ENCODE measurements at places on chromosomes 6 and 20.

GRCh38 chr6:128990360-128990759 is 107.4 kb downstream of the LAMA2 start:
- no peak for DNase-seq

- no peak for DNase-seq
Observed at GRCh38 chr6:169996378-169997051, 245.1 kb downstream of the ERMARD start.

DNA sequence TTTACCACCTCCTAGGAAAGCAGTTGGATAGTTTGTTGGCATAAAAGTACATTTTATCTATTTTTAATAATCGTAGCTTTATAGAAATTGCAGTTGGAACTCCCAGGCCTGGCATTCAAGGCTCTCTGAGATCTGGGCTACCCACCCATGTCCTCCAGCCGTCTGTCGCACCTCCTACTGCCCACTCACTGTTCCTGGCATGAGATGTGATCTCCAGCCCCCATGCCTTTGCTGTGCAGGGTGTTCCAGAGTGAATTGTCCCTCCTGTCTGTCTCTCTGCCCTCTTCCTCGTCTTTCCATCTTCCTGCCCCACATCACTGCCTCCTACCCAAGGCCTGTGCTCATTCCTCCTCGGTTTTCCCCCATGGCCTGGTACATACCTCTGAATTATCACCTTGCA is 50.7 kb downstream of the PTPN1 start:
- no peak for DNase-seq

- DNase-seq: no peak
Observed at GRCh38 chr20:31695849-31696804, 26.5 kb downstream of the BCL2L1 start.

GRCh38 chr6:140174524-140174923 is 800.1 kb upstream of the CITED2 start:
- no peak for DNase-seq

- DNase-seq: no peak
Observed at GRCh38 chr6:46203391-46204177, 32.8 kb upstream of the ENPP5 start.

DNA sequence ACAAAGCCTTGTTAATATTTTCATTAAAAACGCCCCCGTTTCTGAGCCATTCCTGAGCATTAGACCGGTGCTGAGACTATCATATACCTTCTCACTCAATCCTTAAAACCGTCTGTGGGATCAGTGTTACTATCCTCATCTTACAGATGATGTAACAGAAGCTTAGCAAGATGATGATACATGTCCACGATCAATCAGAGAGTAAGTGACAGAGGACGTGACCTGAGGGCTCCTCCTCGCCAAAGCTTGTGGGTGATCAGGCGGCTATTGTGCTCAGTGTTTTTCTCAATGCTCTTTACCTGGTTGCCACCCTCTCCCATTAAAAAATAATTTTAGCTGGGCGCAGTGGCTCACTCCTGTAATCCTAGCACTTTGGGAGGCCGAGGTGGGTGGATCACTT is 113.1 kb downstream of the MTHFD1L start:
- no peak for DNase-seq

GRCh38 chr6:50202766-50203165 is 153.0 kb upstream of the DEFB112 start:
- DNase-seq: no peak

GRCh38 chr6:91476000-91476399 is 889.1 kb upstream of the MAP3K7 start:
- DNase-seq: no peak

DNA sequence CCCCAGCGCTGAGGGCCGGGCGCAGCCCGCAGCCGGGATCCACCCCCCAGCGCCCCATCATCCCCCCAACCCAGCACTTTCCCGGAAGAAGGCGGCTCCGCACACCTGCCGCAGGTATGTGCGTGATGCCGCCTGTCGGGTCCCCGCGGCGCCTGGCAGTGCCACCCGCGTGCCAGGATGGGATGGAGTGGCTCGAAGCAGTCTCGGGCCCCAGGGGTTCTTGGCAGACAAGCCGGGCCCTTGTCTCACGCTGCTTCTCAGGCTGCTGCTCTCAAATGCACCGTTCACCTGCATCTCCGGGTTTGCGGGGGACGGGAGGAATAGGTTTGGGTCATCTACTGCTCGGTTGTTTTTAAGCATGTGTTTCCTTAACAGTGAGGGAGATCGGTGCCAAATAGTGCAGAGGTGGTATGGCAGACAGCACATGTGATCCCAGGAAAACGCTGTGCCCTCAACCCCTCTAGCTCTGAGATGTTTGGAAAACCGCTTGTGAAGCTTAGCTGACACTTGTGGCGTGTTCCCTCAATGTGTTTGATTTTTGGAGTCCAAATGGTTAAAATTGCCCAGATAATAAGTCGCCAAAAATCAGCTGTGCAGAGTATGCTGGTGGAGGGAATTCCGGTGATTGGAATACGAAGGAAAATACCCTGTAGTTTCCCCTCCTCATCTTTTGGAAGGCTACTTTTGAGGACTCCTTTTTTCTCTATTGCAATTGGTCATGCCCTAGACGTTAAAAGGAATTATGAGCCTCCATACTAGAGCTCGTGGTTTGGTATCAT is 926 bp downstream of the MYLIP start:
- peak; percentile 46 for DNase-seq

DNA sequence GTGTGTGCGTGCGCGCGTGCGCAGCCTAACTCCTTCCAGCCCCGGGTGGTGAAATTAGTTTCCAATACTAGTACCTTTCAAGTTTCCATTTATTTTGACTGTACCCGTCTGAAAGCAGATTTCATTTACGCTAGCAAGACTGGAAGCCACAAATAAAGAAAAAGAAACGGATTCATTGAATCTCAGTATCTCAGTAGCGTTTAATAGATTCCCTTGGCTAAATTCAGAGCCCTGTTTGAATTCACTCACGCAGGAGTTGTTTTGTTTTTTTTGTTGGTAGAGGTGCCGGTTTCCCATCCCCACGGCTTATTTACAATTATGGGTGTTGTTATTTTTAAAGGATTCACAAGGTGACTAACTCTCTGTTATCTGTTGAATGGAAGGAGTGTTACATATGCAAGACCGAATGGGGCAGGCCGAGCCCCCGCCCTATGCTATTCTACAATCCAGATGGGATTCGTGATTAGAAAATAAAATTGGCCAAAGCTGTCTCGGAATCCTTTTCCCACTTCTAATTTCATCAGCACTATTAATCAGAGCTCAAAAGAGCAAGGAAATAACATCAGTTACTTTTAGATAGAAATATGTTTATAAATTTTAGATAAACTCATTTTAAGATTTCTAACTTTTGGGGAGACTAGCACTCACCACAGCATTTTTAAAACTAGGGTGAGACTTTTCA is 2.3 kb upstream of the INSM1 start:
- no peak for DNase-seq

- no peak for DNase-seq
Observed at GRCh38 chr6:91521999-91522398, 935.1 kb upstream of the MAP3K7 start.

GRCh38 chr6:119742188-119742803 is 392.7 kb upstream of the MAN1A1 start:
- DNase-seq: peak; percentile 65

DNA sequence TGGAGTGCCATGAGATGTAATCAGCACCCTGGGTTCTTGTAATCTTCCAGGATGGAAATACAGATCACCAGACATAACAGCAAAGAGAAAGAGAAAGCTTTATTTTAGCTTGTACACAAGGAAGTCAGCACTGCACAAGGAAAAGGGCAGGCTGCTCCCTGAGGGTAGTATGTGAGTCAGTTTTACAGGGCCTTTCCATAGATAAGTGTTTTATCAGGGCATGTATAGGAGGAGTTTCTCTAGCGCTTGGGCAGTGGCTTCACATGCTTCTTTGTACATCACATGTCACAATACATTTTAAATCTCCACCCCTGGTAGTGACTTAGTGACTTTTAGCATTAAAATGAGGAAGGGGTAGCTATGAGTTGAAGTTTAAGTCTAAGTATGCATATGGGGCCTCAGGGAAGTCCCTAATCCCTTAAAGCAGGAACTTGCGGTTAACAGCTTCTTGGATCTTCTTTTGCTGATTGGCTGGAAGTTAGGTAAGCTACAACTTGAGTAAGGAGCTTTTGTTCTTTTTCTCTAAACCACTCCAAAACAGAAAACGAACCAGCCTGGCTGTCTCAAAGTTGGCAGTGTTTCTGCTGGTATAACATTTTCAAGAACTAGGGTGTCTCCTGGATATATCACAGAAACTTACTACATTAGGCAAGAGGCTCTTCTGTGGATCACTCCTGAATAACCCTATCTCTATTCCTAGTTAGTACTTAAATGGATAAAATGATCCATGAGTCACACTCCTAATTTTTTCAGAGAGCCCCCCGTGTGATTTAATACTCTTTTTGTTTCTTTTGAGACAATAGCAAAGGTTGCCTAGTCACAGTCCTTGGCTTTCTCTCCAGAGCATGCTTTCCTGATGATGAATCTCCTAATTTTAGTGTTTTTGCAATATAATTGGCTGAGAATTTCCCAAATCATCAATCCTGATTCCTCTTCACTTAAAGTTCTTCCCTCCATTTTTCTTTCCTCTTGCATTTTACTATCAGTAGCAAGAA is 60.2 kb downstream of the MRAP2 start:
- no peak for DNase-seq

DNA sequence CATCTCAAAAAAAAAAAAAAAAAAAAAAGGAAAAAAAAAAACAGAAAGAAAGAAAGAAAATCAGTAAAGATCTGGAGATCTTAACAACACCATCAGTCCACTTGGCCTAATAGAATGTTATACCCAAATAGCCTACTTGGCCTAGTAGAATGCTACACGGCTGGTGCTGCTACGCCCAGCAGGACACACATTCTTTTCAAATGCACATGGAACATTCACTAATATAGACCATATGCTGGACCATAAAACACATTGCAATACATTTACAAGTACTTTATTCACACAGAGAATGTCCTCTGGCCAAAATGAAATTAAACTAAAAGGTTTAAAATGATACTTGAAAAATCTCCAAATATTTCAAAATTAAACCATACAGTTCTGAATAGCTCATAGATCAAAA is 80.0 kb upstream of the TNFAIP3 start:
- DNase-seq: no peak

DNA sequence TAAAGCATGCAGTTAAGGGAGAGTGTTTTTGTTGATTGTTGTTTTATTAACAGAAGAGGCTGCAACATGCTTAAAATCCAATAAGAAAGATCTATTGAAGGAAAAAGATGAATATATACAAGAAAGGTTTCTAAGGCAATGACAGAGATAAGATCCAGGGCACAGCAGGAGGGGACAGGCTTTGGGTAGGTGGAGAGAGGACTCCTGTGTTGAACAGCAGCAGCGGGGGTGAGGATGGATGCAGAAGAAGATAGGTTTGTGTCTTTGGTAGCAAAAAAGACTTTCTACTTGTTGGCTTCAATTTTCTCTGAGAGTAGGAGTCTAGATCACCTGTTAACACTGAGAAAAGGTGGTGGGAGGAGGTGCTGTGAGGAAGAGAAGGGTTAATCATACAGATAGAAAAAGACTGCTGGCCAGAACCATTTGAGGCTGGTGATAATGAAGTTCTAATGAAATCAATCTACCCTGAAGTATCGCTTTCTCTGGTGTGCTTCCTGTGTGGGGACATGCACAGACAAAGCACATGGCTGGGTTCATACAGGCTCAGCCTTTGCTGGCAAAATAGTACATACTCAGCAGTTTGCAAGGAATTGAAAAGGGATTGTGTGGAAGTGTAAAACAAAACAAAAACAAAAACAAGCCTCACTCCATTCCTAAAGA is 17.2 kb upstream of the DST start:
- no peak for DNase-seq

- DNase-seq: no peak
Observed at GRCh38 chr6:133130863-133131262, 110.3 kb upstream of the EYA4 start.

- DNase-seq: no peak
Observed at GRCh38 chr6:124881898-124882578, 80.2 kb upstream of the RNF217 start.

DNA sequence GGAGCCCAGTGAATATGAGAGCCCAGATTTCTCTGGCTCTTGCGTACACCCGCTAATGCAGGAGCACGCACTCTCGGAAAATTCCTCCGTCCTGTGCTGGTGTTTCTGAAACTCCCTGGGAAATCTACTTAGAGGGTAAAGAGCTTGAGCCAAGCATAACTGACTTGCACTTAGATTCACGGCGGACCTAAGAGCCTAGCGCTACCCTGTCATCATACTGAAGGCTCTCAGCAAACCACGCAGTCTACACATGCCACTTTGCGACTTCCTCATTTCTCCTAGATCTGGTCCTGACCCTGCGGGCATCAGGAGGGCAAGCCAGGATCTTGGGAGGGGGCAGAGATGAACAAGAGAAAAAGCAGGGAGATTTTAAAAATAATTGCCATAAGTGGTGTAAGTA is 324.7 kb downstream of the CD83 start:
- DNase-seq: peak; percentile 11

DNA sequence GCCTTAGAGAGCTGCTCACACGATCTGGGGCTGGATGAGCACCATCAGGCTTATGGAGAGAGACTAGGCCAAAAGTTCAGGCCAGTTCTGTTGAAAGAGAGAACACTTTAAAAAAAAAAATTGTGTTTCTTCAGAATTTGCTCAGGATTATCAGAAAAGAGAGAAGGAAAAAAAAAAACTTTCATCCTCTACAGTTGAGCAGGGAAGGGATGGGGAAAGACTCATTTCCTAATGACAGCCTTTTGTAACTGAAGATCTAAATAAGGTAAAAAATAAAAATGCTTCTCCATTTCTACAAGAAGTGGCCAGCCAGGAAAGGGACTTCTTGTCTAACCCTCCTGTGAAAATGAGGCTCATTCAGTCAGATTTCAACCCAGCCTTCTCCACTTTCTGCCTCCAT is 134.8 kb downstream of the LY86 start:
- DNase-seq: no peak

All from naive B cell (primary cell).